Spleen (tissue), 13 donors: ENCODE measurements at places on chromosomes 13 and 19. TPM values are rescaled to one million over a fixed set of nuclear protein-coding genes. Genes with fewer than 3 reads are reported as not detected.

Gene OR10H1
- not detected for total RNA-seq

DNA sequence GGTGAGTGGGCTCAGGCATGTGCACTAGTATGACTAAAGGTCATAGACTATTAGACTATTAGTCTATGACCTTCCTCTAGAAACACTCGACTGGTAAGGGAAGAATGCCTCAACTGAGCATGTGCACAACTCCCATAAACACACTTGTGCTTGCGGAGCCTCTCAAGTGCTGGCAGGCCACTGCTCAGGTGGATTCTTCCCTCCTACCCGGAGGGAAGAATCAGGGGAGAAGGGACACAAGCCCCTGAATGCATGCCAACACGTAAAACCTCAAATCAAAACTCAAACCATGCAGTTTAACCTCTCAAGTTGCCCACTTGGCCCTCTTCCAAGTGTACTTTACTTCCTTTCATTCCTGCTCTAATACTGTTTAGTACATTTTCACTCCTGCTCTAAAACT is 287.6 kb upstream of the SGCG start:
- no peak for DNase-seq

- no peak for DNase-seq
These were observed 1.7 kb upstream of the ADM5 start for GRCh38 chr19:49687566-49688316.

- DNase-seq: no peak
These were observed 13.1 kb upstream of the HIF3A start for GRCh38 chr19:46283771-46284170.
